ENCODE measurements at places on chromosomes 4 and X. TPM values are rescaled to one million over a fixed set of nuclear protein-coding genes. Genes with fewer than 3 reads are reported as not detected.

- no peak for DNase-seq
Observed at GRCh38 chr4:142582340-142582739, 263.8 kb downstream of the INPP4B start.

- DNase-seq = no peak
Observed at GRCh38 chr4:152693871-152694270, 14.1 kb upstream of the TMEM154 start.

DNA sequence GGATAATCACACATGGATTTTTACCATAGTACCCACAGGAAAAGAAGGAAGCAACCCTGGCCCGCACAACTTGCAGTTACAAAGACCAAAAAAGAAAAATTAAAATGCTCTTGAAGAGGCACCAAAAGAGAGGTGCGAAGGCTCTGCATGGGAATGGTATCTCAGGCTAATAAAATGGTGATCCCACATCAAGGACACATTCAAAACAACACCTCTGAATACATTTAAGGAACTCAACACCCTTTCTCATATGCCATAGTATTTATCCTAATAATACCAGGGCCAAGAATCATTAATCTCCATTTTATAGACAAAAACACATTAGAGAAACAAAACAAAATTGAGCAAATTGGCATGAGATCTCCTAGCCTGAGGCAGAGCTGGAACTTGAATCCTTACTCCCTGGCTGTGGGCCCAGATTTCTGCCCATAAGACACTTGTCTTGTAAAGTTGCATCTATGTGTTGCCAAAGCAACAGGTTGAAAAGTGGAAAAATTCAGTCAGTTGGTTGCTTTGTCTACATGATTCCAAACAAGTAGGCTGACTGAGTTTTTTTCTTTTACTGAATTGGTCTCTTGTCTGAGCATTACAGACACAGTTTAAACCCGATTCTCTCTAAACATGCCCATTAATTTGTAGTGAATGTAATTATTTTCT, 33.5 kb downstream of the GUCY2F start:
- DNase-seq = no peak

The P2RY8 gene
- total RNA-seq = 3.3 TPM

The DRP2 gene
- not detected for total RNA-seq

The GATA1 gene
- total RNA-seq = 1.3 TPM

The ARX gene
- 0.39 TPM for total RNA-seq

All from upper lobe of left lung (tissue), 6 donors.